HuH-7 (cell line): ENCODE measurements at places on chromosomes 1 and 21.

DNA sequence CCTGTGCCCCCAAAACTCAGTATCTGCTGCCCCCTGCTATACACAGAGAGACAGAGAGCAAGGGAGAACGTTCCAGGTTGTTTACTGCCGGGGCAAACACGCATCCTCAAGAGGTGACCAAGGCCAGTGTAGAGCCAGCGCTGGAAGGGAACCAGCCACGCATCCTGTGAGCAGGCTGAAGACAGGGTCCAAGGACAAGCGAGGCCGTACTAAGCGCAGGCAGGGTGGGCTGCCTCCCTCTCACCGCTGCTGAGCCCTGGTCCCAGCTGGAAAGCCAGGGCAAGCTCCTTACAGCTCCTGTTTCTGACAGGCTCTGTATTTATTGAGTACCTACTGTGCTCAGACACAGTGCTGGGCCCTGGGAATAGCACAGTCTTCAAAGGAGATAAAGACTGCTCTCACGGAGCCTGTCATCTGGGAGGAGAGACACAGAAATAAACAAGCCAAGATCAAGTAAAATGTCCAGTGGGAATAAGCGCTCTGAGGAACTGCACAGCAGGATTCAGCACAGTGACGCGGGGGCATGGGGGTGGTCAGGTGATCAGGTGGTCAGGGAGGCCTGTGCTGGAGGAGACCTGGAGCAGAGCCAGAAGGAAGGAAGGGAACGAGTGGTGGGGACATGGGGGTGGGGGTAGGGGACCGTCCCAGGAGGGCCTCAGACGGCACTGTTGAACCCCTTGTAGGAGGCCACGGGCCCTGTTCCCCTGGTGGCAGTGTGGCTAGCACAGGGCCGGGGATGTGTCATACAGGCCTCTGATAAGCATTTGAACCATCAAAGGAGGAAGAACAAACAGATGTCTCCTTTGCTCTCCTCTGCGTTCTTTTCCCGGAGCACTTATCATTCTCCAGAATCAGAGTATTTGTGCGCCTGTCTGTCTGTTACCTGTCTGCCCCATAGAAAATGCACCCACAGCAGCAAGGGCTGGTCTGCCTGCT, 37.8 kb upstream of the EFHD2 start:
- no peak for DNase-seq

DNA sequence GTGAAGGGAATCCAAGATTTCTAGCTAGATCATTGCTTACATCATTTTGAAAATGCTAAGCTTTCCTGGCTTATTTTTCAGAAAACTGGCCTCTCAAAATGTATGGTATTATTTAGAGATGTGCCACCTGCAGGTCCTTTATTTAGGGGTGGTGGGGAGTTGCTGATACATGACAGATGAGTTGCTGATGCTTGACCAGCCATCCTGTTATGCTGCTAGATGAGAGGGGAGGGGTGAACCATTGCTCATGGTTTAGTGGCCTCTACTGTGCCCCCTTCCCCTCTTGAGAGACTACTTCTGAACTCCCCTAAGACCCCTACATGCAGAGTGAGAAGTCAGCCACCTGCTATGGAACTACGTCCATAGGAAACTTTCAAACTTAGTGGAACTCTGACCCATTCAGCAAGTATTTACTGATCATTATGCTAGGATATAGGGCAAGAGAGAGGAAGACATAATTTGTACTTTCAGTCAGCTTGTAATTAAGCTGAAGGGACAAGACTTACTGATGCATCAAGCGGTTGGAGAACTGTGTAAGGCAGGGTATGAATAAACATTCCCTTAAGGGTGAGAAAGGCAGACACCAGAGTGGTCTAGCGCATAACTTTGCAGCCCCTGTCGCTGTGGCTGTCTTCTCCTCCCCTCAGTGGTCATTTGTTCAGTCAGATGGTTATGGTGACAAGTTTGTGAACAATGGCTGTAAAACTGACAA, 34.6 kb downstream of the SLAMF6 start:
- no peak for DNase-seq

- no peak for DNase-seq
Measured at GRCh38 chr21:44726826-44727225, 15.5 kb upstream of the TSPEAR start.

DNA sequence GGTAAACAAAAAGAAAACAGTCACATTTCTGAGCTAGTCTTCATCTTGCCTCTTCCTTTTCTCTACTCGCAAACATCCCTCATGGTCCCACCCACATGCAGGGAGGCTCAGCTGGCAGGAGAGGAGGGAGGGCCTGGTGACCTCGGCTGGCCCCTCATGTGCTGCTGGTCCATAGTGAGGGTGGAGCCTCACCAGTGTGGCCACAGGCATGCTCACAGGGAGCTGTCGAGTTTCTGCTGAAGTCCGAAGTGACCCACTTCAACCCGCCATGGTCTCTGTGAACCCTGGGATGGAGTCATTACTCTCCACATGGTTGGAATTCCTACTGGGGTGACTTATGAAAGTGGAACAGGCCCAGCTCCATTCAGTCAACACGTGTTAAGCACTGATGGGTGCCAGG, 253.4 kb downstream of the RHOU start:
- no peak for DNase-seq

- DNase-seq, result no peak
Measured at GRCh38 chr1:236332092-236332758, 50.5 kb upstream of the ERO1B start.

DNA sequence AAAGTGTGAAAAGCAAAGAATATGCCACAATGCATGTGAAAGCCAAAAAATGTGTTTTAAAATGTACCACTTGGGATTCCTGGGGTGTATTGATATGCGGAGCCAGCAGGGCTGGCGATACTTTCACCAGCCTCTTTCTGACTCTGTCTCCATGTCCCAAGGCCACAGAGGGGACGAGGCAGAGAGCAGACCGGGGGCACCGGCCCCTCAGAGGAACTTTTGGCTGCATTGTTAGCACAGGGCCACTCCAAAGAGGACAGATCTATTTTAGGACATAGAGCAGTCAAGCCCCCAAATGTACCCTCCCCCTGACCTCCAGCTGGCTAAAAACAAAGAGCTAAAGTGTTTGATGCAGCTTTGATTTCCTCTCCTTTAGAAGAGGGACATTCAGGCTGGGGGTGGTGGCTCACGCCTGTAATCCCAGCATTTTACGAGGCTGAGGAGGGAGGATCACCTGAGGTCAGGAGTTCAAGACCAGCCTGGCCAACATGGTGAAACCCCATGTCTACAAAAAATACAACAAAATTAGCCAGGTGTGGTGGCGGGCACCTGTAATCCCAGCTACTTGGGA, 25.6 kb upstream of the ZNF436 start:
- DNase-seq, result no peak

- no peak for DNase-seq
Measured at GRCh38 chr1:150385537-150386445, 21.8 kb downstream of the RPRD2 start.

GRCh38 chr1:183632114-183632513, 3.5 kb downstream of the ARPC5 start:
- DNase-seq, result no peak

DNA sequence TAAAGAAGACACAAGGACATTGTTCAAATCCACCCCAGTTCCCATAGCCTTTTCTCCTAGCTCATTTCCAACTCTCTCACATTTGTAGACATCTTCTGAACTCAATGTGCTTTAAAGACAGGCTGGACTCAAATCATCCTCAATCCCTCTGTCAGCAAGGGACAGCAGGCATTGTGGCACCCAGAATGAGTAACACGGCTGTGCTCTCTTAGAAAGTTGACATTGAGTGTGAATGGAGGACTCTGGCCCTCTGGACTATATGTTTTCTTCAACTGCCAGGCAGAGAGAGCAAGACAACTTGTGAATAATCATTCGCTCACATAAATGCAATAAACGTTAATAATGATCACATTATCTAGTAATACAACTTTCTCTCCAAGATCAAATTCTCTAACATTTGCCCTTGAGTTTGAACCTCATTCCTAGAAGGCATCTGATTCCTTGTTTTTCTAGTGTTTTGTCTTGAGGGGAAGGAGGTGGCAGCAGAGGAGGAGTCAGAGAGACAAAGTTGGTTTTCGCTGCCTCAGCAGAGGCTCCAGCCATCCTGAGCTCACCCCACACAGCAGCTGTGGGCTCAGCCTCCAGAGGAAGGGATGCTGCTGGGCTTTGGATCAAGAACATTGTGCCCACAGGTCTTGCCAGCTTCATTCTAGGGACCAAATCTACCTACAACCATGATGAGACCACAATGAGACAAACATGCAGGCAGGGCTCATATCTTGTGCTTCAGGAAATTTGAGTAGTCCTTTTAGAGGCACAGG, 85.1 kb downstream of the BCAR3 start:
- no peak for DNase-seq

GRCh38 chr1:157697781-157698569, 2.6 kb downstream of the FCRL3 start:
- no peak for DNase-seq
